Activated CD4-positive, alpha-beta T cell treated with anti-CD3 and anti-CD28 coated beads for 1 hour (primary cell): ENCODE measurements at places on chromosomes 12 and 14.

DNA sequence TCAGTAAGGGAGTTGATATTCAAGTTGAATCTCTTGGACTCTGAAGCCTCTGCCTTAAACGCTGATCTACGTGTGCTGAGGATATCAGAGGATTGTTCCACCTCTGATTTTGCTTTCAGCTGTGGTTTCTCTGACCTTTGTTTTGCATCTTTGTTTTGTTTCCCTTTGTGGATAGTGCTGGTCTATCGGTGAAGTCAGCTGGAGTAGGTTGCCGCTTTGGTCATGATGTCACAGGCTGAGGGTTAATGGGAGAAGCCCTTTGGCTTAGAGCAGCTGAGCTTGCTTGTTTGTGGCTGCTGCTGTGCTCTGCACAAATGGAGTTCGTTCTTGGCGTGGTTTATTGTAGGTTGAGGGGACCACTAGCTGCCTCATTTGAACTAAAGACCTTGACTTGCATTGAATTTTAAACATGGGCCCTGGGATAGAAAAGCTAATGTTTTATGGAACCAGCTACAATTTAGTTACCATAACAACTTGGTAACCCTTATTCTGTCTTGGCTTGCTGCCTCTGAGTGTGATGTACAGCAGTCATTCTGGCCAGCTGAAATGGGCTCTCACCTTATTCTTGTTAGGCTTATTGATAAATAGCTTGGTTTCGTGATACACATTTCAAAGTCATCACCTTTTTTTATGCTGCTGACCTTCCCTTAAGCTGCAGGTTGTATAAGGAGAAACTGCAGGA, 284.5 kb upstream of the E2F7 start:
- DNase-seq = no peak

GRCh38 chr14:96206461-96206860, 1.8 kb downstream of the BDKRB2 start:
- DNase-seq = no peak

GRCh38 chr14:22320362-22320750, 268.7 kb downstream of the DAD1 start:
- no peak for DNase-seq

DNA sequence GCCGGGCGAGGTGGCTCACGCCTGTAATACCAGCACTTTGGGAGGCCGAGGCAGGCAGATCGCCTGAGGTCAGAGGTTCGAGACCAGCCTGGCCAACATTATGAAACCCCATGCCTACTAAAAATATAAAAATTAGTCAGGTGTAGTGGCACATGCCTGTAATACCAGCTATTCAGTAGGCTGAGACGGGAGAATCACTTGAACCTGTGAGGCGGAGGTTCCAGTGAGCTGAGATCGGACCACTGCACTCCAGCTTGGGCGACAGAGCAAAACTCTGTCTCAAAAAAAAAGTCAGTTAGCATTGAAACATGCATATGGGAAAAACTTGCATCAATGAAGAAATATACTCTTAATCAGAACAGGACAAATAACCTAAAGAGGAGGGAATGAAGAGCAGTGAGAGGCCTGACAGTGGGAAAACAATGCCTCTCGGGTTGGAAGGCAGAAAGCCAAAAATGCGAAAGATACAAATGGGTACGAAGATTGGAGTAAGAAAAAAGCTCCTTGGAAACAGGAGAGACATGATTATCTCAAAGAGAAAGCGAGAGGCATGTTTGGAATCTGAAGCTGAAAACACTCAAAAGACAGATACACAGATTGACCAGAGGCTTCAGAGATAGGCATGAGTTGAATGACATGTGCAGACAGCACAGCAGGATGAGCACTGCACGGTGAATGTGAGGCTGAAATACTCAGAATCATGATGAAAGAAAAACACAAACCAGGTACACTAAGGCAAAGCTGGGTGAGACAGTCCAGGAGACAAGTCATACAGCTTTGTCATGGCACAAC, 30.6 kb downstream of the RESF1 start:
- DNase-seq = no peak

- no peak for DNase-seq
Observed at GRCh38 chr14:24055971-24056799, 4.4 kb downstream of the CARMIL3 start.

GRCh38 chr12:107352347-107353081, 259.2 kb upstream of the CRY1 start:
- no peak for DNase-seq

GRCh38 chr12:4563336-4563735, 1.3 kb downstream of the DYRK4 start:
- no peak for DNase-seq

DNA sequence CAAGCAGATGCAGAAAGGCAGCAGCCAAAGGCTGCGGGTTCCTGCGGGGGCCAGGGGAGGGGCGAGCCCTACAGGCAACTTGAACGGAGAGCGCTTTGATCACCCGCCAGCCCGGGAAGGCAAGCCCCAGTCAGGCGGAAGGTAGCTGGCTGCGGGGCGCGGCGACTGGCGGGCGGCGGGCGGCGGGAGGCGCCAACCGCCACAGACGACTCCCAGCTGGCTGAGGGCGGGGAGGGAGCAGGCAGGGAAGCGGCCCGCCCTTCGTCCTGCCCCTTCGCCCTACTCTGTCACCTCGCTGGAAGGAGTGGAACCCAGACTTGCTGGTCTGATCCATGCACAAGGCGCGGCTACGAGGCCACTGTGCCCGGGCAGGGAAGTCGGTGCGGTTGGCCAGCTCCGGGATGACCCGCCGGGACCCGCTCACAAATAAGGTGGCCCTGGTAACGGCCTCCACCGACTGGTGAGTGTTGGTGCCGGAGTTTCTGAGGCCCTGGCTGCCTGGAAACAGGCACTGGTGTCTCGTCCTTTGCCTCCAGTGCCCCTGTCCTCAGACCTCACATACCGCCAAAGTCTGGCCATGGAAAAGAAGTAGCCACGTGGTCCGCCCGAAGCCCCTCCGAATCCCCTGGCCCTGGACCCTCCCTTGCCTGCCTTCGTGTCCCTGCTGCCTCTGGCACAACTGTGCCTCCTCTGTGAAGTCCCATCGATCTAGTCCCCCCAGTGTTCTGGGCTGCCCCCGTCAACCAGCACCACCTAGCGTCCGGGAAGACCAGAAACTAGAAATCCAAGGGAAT, 15.4 kb upstream of the CARMIL3 start:
- peak; percentile 43 for DNase-seq

- DNase-seq = no peak
Observed at GRCh38 chr12:56029666-56030293, 8.9 kb downstream of the IKZF4 start.

DNA sequence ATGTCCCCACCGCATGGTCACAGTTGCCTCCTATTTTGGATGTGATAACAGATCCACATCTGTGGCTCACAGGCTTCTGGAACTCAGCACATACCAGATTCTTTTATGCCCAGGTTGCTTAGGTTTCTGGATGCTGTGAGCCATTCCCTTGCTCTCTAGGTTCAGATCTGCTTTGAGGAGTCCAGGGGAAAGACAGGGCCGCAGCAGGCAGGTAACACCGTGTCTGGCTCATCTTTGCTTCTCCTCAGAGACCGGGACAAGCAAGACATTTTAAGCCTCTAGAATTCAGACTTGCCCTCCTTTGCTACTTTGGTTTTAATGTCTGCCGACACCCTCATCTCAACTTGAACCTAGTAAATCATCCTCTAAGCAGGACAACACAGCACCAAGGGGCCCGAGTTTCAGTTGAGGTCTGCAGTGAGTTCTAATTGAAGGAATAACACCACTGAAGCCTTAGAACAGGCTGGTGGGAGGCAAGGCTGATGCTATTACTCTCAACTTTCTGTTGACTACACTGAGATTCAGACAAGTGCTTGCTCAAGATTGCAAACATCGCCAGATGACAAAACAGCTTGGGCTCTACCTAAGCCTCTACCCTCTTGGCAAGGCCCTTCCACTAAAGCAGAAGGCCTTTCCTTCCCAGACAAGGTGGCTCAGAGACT, 55.3 kb downstream of the MDM2 start:
- DNase-seq = no peak

DNA sequence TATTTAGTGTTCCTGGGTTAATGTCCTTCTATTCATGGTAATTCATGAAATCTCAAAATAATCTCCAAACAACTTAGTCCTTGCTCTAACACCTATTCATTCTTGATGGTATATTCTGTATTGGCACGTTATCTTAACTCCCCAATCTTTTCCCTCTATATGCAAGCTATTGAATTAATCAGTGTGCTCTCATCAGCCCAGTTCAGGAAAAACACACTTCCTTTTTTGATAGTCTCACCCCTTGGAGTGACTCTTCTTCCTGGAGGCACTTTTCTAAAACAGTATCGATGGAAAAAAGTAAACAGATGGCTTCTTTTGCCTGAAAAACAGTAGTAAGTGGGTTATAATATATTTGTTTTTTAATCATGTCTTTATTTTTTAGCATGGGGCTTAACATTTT, 28.6 kb downstream of the TULP3 start:
- no peak for DNase-seq

- DNase-seq = no peak
Observed at GRCh38 chr12:81039231-81039630, 38.6 kb upstream of the ACSS3 start.

GRCh38 chr14:89365061-89365801, 51.8 kb downstream of the FOXN3 start:
- DNase-seq = peak; percentile 22

DNA sequence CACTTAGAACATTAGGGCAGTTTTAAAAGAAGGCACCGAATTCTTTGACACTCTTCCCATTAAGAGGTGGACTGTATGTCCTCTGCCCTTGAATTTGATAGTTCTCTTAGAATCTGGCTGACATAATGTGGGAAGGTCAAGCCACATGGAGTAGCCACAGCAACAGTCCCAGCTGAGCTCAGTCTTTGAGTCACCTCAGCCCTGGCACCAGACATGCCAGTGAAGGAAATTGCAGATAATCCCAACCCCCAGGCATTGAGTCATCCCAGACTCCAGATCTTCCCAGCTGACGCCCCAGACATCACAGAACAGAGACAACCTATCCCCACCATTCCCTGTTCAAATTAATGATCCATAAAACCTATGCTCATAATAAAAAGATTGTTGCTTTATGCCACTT, 83.4 kb downstream of the GTF2A1 start:
- no peak for DNase-seq

DNA sequence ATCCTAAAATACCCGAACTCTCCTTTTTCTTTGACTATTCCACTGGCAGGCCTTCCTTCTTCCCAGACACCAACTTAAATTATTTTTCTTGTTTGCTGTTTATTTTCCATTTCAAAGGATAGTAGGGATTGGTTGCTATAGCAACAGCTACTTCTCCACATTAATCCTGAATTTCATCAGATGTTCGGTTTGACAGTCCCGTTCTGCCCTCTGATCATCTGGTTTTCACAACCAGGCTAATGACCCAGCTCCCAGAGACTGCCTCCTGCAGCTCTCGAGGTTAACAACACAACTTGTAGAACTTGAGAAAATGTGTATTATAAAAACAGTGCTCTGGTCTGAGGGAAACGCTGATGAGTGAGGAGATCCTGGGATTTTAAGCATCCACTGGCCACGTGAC, 45.5 kb downstream of the NUAK1 start:
- DNase-seq = no peak

DNA sequence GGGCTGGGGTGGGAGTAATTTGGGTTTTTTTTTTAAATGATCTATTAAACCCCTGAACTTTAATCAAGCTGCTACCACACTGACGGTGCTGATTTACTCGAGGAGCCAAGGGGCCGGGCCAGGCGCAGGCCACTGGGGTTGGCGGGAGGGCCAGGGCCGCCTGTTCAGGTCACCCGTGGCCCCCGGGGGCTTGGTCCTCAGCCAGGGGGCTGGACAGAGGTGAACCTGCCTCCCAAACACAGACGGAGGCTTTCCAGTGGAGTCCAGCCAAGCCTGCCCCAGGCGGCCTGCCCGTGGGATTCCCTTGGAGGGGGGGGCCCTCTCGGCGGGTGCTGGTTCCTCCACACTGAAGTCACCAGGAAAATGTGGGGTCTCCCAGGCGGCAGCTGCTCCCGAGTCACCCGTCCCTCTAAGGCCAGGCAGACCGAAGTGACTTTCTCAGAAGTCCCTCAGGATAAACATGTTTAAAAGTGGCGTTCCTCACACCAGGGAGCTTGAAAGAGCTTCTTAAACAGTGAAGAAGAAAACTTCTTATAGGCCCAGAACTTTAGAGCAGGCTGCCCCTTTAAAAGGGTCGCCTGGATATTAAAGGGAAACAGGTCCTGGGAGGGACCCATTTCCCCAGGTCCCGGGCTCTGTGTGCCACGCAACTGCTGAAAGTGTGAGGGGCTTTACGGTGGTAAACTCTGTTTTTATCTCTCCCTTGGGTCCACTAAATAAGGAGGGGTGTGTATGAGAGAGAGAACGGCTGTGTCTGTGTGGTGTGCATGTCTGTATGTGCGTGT, 167.2 kb upstream of the GSC start:
- DNase-seq = no peak

DNA sequence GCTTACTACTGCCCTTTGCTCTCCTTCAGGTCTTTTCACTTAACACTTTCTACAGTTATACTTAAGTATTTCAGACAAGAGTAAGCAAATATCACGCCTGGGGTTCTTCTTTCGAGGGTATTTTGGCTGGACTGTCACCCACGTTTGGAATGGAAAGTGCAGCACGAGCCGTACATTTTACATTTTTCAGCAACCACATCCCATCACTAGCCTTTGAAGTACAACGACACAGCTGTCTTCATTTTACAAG, 349 bp upstream of the FAM177A1 start:
- no peak for DNase-seq

- no peak for DNase-seq
Observed at GRCh38 chr12:50776749-50777728, 13.1 kb downstream of the ATF1 start.

- DNase-seq = no peak
Observed at GRCh38 chr12:93624595-93625294, 52.3 kb downstream of the SOCS2 start.

DNA sequence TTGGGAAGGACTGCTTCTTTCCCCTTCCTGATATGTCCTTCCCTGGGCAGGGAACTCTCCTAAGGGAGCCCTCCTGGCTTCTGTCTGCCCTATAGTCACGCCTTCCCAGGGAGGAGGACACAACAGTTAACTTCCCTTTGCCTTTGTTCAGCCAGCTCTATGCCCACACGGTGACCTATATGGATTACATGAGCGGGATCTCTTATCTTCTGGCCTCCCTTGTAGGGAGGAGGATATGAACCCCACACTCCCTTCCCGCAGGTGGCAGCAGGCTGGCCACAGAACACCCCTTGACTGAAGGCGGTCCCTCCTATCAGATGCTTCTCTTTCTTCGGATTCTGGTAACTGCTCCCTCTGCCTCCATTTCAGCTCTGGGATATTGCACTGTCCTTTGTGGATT, 135.6 kb upstream of the MAX start:
- DNase-seq = no peak

GRCh38 chr12:108638141-108638827, 4.6 kb upstream of the SELPLG start:
- no peak for DNase-seq
